EL (cell line): ENCODE measurements at places on chromosomes 5 and 9.

- no peak for DNase-seq
Measured at GRCh38 chr9:26266146-26266793, 588.0 kb upstream of the TUSC1 start.

DNA sequence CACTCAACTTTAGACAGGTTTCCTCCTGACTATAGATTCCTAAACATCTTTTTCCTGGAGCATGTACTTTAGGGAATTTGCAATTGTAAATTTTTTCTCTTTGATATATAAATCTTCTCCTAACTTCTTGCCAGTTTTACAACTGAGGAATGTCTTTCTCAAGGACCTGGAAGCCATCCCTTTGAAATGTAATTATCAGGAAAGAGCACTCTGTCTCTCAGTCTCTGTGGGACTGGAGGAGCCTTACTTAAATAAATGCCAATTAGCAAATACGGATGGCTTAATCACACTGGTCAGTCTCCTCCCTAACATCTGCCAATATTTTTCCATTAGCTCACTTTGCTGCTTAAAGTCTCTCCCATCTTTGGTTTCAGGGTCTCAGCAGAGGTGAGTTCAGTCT is 344.3 kb upstream of the ARRDC3 start:
- no peak for DNase-seq

DNA sequence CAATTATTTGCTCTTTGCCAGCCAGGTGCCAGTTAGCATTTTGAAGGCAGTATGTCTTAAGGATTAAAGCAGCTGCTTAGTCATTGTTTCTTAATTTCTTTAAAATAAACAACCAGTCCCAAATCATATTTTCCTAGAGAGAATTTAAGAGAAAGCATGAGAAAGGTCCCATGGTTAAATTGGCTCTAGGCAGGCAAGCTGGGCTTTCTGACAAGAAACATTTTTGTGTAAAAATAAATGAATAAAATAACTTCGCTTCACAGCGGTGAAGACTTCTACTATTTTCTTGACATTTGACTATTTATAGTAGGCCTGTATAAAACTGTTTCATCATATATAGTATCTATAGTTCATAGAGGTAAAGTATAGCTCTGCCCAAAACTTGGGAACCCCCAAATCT is 617.7 kb upstream of the C9orf72 start:
- no peak for DNase-seq

- no peak for DNase-seq
Measured at GRCh38 chr9:14214065-14214684, 99.8 kb downstream of the NFIB start.

DNA sequence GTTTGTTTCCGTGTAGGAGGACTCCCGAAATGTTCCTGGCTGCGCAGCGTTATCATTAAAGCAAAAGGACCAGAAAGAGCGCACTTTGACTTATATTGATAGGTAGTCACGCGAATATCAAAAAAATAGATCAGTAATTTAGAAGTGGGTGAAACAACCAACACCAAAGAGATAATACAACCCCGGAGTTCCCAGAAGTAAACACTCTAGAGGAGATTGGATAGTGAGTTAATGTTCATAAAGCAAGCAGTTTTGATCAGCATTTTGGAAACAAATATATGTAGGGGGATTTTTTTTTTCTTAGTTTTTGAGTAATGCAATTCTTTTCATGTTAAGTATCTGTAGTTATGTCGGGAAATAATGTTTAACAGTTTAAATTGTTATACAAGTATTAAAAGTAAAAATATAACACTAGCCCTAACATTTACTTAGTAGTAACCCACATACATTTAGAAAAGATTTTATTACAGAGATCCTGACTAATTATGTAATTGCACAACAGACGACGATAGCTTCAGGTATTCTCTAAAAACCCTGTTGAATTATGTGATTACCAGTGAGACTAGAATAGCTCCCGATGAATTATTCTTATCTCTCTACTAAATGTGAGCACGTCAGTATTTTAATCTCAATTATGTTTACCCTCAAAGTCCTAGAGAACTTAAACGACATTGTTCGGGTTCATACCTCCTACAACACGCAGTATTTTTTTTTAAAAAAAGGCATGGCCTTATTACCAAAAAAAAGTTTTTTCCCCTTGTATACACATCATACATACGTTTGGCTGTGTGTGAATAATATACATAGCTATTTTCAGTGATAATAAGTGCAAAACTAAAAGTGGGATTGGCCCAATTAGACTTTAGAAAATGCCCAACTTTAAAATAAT is 9.4 kb upstream of the NFIB start:
- no peak for DNase-seq

DNA sequence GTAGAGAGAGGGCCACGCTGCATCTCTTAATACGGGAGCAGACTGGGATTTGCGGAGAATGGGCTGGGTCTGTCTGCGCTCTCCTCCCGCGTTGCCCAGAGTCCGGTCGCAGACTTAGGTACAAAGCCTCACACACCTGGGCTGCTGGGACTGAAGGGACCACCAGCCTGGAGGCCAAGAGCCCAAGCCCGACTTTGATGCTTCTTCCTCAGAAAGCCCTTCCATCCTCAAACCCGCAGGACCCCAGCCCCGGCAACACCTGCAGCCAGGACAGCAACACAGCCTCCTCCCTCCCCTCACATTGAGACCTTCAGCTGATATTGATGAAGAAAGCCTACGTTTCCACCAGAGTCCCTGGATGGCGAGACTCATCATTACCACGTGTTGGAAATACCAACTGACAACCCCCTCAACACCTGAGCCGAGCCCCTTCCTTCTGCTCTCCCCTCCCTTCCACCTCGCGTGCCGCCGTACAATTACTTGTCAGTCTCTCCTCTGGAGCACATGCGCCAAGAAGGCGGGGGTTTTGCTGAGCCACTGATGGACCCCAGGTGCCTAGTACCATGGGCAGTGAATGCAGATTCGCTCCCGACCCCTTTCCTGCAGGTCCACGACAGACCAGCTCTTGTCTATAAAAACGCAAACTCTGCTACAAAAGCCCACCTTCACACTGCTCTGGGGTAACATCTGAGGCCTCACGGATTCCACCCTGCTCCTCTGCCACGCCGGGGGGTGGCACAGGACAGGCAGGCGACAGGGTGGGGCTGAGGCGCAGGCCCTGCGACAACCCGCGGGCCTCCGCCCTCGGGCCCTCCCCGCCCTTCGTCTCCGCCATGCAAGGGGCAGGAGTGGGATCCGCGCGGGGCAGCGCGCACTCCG is 841 bp downstream of the ASB6 start:
- no peak for DNase-seq
